D341Med (cell line): ENCODE measurements at places on chromosomes 2 and 18.

DNA sequence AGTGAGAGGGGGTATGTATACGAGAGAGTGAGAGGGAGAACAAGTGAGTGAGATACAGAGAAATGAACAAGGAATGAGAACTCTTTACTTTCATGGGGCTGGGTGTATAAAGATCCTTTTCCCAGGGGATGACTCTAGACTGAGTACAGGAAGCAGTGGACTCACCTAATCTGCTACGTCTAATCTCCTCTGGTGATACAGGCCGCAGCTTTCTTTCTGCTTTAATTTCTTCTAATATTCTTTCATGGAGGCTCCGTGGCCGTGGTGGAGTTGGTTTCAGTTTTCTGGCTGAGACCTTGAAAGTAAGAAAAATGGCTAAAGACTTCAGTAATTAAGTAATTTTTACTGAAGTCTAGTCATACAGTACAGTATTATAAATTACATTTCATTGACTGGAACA, 85.2 kb downstream of the PRELID3A start:
- peak; percentile 80 for DNase-seq

- no peak for DNase-seq
Measured at GRCh38 chr2:202780514-202781021, 91.0 kb downstream of the ICA1L start.

DNA sequence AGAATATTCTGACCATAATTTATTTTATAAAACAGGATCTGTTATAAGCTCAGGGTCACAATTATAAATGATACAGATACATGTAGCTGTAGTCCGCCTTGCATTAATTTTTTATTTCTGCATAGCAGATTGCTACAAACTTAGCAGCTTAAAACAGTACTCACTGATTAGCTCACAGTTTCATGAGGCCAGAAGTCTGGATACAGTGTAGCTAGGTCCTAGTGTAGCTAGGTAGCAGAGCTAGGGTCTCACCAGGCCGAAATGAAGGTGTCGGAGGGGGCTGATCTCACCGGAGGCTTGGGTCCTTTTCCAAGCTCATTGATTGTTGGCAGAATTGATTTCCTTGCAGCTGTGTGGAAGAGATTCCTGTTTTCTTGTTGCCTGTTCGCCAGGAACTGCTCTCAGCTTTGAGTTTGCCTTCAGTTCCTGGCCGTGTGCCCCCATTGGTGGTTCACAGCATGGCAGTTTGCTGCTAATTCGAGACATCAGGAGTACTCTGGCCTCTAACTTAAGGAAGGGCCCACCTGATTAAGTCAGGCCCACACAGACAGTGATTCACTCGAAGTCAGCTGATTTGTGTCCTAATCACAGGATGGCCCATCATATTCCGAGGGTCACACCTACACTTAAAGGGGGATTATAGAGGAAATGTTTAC, 18.4 kb downstream of the NAPG start:
- DNase-seq = no peak

DNA sequence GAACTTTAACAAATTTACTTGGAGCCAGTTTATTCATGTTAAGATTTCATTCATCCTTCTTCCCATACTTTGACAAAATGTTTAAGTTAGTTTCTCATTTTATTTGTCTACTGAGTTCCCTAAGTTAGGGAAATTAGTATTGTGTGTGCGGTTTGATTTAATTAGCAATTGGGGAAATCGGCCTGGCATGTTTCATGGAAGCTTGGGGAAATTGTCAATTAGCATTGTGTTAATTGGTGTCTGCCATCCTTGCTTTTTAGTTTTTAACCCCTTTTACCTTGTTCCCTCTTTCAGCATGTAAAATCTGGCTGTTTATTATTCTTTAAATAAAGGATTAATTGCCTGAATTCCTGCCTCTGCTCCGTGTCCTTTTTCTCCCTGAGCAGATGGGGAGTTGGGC, 279.6 kb downstream of the BCL11A start:
- no peak for DNase-seq

DNA sequence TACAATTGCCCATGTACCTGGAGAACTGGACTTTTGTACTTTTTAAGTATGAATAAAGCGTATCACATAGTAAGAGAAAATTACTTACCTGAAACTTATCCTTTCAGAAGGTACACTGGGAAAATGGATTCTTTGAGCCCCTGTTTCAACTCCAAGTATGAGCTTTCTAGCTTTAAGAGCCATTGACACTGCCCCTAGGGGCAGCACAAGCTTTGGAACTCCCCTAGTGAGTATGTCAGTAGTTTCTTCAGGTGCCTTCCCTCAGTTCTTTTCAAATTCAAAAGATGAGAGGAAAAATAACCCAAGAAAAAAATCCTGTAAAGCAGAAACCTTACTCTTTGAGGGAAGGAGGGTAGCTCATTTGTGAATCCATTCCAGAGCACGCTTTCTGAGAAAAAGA, 124.1 kb downstream of the MEMO1 start:
- no peak for DNase-seq

- DNase-seq = no peak
Measured at GRCh38 chr2:238846628-238847418, 1.1 kb upstream of the TWIST2 start.

GRCh38 chr18:44680273-44681075, at the start of gene SETBP1:
TSS of gene SETBP1 (plus strand) at chr18:44680888. CDS start at chr18:44701347, 20,459 bp downstream.
- DNase-seq = peak; percentile 84
